ENCODE measurements at places on chromosomes 5 and 9.

- no peak for DNase-seq
These were observed 91.6 kb downstream of the ZNF462 start for GRCh38 chr9:106954558-106954957.

DNA sequence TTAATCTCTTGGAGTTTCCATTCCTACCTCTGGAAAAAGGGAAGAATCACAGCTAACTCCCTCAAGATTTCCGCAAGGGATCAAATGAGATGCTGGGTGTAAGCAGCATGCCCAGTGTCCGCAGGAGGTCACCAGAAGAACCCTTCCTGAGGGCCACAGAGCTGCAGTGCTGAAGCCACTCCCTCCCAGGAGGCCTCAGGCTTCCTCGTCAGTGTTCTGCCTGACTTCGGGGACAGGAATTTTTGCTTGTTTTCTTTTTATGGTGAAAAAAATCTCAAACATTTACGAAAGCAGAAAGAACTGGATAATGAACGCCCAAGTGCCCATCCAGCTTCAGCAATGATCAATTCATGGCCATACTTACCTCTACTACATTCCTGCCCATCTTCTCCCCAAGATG is 183.0 kb downstream of the CDK5RAP2 start:
- DNase-seq: no peak

DNA sequence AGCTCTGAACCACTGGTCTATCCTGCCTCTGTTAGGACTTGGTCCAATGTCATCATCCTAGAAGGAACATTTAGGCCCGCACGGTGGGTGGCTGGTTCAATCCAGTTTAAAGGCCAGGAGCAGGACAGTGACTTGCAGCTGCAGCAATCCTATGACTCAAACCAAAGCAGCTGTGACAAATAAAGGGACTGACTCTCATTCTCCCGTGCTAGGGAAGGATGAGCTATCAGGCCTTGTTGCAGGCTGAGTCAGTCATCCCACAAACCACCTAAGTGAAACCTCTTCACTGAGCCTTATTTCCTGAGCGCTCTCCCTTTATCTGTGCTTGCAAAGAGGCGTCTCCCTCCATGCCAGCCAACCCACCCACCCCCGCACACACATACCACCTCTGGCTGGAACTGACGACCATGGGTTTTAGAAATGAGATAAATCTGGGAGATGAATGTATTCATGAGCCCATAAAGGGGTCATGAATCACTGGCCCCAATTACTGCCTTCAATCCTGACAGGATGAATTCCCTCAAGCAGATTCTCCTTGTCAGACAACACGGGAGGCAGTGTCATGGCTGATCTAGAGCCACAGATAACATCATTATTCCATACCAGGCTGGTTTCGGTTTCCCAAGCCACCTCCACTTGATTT is 93.4 kb downstream of the KCNIP1 start:
- peak; percentile 71 for DNase-seq

DNA sequence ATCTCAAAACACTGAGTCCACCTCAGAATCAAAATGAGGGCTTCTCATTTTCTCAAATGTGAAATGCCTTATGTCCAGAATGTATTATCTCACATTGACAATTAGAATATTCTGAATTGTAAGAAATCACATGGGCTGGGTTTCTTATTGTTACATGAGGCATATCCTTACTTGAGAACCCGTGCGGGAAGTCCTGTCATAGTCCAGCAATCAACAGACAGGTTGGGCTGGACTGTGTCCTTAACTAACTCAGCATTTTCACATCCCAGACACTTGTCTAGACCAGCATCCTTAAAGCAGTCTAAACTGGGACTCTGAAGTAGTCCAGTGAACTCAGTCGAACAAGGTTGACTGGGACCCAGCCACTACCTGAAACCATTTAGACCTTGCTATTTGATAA is 267.6 kb downstream of the CETN3 start:
- no peak for DNase-seq

DNA sequence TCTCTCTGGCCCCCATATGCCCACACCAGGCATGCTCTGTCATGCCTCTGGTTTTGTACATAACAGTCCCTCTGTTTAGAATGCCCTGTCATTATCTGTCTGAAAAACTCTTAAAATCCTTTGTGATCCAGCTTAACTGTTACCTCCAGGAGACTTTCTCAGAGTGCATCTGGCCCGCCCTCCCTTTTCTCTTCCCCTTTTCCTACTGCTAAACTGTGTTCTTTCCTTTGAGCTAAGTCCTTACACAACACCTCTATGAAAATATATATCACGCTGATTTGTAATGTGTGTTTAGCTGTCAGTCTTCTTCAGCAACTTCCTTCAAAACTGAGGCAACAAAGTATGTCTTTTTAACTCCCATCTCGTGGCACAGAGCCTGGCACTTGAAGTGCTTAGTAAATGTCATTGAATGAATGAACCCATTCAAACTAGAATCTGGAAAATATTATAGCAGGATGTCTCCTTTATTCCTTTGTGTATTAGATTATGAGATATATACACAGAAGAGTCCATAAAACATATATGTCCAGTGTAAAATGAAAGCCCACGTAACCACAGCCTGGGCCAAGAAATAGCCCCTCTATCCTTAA is 166.2 kb upstream of the KLF9 start:
- peak; percentile 91 for DNase-seq

GRCh38 chr5:6246820-6247437 is 131.4 kb downstream of the MED10 start:
- DNase-seq: no peak

GRCh38 chr9:79895232-79895631 is 323.5 kb downstream of the TLE4 start:
- no peak for DNase-seq

DNA sequence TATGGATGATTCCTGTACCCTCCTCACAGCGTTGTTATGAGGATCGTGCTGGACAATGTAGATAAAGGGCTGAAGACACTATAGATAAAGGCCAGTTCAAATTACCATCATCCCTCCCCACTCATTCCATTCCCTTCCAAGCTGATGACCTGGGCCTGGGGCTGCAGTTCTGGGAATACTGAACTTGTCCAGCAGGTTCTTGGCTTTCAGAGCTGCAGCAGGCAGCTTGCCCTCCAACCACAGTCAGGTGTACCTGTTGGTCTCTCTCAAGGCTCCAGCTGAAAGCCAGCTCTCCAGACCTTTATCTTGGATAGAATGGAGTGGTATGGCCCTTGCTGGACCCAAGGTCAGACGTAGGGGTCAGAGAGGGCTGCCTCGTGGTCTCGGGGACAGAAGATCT is 92.5 kb downstream of the PCDH1 start:
- no peak for DNase-seq

DNA sequence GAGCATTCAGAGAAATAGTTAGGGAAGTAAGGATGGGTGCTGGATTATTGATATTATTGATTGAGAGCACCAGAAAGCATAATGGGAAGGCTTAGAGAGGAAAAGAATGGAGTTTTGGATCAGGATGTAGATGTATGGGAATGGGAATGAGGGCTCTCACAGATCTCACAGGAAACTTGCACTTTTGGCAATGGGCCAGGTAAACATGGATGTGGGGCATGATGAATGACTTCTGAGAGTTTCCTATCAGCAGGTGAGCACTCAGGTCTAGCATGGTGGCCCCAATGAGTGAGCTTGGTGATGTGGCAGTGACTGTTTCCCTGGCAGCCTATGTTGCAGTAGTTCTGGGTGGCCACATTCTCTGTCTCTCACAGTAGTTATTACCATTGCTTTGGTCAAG is 283.8 kb downstream of the FBXL7 start:
- DNase-seq: no peak
